Activated T-helper 2 cell treated with anti-CD3 and anti-CD28 coated beads, Interferon-gamma antibody, Interleukin-2, Interleukin-4, amounts not matched to agents 10 μg/mL and 5 μg/mL and 100 μg/mL, durations not matched to agents 14 hours and 24 hours and 36 hours (primary cell): ENCODE measurements at places on chromosomes 11 and 22. TPM values are rescaled to one million over a fixed set of nuclear protein-coding genes. Genes with fewer than 3 reads are reported as not detected.
A peak's percentile ranks its signal among the peaks of the same experiment; 100 is the strongest.

The RAG2 gene
- not detected in 2 replicates for total RNA-seq

DNA sequence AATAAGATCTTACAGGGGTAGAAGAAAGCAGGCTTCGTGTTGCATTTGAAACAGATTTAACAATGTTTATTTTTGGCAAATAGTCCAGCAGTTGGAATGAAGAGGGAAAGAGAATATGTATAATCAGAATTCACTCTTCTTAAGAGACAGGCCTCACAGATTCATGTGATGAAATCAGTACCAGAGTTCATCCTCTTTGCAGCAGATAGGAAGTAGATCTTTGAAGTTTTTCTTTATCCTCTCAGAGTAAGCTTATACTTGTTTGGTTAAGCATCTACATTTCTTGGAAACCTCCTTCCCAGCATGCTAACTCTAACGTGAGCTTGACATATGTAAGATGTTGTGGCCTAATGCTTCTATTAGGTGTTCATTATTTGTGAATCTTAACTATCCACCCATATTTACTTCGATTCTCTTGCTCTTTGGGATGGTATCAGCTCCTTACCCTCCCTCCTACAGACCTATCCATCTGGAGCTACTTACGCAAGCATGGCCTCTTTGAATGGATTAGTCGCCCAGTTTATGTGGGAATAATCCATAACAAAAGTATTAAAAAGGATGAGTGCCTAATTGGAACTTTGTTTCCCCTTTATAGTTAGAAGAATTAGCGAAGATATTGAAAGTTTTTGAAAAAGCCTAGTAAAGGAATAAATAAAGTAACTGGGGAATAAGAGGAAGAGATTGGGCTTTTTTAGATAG, 80.1 kb downstream of the PRMT3 start:
- peaks cover 5% of the 10 kb centered on the region for H3K4me1 ChIP-seq
- H3K27me3 ChIP-seq, result no peaks in the 10 kb centered on the region
- no peak overlapping the region for H3K4me3 ChIP-seq
- H3K36me3 ChIP-seq, result peaks cover 53% of the 10 kb centered on the region

The MMP7 gene
- total RNA-seq, result not detected in 2 replicates

- no peak for DNase-seq
- H3K27ac ChIP-seq, result peak overlapping the region; percentile 60
- H3K27me3 ChIP-seq, result no peaks in the 10 kb centered on the region
- H3K4me1 ChIP-seq, result peaks cover 51% of the 10 kb centered on the region
These were observed 48.4 kb downstream of the GRAMD1B start for GRCh38 chr11:123478352-123478987.

DNA sequence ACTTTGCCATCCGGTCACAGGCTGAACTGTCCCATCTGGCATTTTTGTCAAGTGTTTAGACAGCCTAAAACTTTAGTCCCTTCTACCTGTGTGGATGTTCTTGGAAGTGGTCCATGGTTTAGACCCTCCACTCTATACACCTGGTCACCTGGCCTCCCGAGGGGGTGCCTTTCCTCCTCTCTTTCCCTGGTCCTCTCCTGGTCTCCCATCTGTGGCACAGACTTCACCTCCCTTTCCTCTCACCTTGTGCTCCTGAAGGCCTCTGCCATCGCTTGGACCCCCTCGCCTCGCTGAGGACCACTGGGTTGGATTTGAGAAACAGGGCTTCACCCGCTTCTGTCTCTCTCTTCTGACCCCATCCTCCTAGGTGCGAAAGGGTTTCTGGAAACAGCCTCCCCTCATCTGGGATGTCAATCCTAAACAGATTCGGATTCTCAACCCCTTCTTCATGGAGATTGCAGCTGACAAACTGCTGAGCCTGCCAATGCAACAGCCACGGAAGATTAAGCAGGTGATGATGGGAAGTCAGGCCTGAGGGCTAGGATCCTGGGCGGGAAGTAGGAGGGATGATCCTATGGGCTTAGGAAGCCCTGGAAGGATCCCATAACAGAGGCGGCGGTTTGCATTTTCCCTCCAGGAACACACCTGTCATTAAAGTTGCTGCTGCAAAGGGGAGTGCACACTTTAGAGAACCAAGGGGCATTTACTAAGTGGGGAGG, 53.6 kb downstream of the ST3GAL4 start:
- no peak for DNase-seq
- H3K27ac ChIP-seq, result no peak overlapping the region
- H3K27me3 ChIP-seq, result no peaks in the 10 kb centered on the region
- H3K4me3 ChIP-seq, result no peak overlapping the region
- H3K4me1 ChIP-seq, result peaks cover 2% of the 10 kb centered on the region
- no peaks in the 10 kb centered on the region for H3K36me3 ChIP-seq

DNA sequence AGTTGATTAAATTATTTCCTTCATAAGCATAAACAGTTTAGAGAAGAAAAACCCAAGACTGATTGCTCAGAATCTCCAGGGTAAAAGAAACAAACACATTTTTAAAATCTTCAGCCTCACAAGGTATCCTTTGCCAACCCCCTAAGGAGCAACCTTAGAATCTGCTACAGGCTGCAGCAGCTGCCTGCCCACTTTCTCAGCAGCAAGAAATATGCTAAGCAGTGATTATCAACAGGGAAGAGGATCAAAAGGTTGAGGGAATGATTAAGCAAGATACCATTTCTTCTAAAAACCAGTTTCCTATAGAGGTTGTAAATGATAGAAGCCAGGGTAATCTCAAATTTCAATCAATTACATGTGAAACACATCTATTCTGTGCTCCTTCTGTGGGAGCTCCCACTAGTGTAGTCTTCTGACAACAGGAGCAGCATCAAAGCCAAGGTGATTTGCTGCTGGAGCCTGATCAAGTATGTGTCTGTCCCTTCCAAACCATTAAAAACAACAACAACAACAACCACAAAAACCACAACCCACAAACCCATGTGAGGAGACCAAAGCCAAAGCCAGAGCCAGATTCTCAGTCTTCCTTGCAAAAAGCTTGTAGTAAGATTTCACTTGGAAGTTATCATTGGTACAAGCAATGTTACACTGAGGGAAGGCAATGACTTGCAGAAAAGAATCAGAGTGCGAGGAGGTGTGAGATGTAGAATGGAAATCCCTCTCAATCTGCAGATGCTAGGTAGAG, 761.2 kb downstream of the DLG2 start:
- no peak overlapping the region for H3K27ac ChIP-seq
- no peak for DNase-seq

The ADM2 gene
- total RNA-seq, result 2.2 and 2.9 TPM in 2 replicates

- H3K27ac ChIP-seq, result no peak overlapping the region
- peaks cover 4% of the 10 kb centered on the region for H3K36me3 ChIP-seq
- no peaks in the 10 kb centered on the region for H3K4me1 ChIP-seq
- H3K27me3 ChIP-seq, result no peaks in the 10 kb centered on the region
These were observed 47.9 kb downstream of the KCNQ1OT1 start for GRCh38 chr11:2651826-2652271.

- no peak for DNase-seq
- H3K27me3 ChIP-seq, result no peaks in the 10 kb centered on the region
- H3K4me3 ChIP-seq, result no peak overlapping the region
These were observed 144.3 kb upstream of the ANO3 start for GRCh38 chr11:26187639-26188038.

DNA sequence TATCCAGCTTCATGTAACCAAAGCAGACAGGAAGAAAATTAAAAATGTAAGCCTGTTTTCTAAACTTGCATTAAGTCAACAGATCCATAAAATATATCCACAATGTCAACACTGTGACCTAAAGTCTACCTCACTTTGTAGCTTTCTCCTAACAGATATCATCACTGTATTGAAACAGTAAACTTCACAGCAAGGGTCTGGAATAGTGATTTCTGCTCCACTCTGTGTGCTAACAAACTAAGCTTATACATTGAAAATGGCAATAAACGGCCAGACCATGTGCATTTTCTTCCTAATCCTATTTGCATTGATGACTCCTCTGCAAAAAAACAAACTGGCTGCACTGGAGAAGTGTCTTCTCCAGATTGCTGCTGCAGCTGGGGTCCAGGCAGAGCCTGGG, 26.8 kb downstream of the CADM1 start:
- H3K4me1 ChIP-seq, result no peaks in the 10 kb centered on the region
- no peak for DNase-seq
- no peak overlapping the region for H3K4me3 ChIP-seq
- H3K27me3 ChIP-seq, result peaks cover 1% of the 10 kb centered on the region
